ENCODE measurements at places on chromosomes 2 and 18.

DNA sequence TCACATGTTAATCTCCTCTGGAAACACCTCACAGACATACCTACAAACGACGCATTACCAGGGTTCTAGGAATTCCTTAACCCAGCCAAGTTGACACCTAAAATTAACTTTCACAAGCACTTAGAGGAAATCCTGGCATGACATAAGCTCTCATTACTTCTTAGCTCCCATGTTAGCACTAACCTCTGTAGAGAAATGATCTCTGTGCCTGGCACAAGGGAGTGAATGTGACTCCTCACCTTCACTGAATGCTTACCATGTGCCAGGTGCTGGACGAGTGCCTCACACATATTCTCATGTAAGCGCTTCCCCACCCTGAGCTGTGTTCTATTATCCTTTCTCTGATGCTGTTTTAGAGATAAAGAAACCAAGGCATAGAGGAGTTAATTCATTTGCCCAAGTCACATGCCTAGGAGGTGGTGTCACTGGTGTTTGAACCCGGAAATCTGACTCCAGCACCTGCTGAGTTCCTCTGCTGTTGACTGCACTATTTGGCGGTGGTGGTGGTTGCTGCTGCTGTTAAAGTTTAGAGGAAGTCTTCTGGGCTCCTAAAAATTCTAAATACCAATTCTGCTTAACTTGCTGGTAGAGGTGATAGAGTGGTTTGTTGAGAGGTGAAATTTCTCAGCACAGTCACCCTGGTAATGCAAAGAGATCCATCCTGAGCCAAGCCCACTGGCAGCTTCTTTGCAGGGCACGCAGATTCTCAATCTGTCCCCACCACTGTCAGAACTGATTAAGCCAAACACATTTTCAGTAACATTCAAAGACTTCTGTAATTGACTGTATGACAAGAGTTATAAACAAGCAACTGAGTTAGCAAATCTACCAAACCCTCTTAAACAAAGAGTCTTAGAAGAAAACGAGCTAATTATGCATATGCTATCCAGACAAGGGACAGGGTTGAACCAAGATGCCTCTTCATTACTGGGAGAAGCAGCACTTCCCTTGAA, 200.3 kb downstream of the CMPK2 start:
- DNase-seq, result no peak

- DNase-seq, result no peak
Measured at GRCh38 chr2:166917415-166917814, 29.1 kb downstream of the XIRP2 start.

GRCh38 chr2:197713271-197713670, 8.1 kb downstream of the MARS2 start:
- DNase-seq, result no peak

GRCh38 chr2:85792783-85793441, 39.1 kb downstream of the ATOH8 start:
- DNase-seq, result no peak

- DNase-seq, result no peak
Measured at GRCh38 chr2:219560037-219560892, 11.1 kb downstream of the OBSL1 start.

- DNase-seq, result no peak
Measured at GRCh38 chr2:30371772-30372373, 75.2 kb upstream of the LCLAT1 start.
